CD4-positive, alpha-beta T cell treated with Interleukin-12 subunit alpha and Interleukin-12 subunit beta, for 1 hour (primary cell): ENCODE measurements at places on chromosomes 1 and 21.

DNA sequence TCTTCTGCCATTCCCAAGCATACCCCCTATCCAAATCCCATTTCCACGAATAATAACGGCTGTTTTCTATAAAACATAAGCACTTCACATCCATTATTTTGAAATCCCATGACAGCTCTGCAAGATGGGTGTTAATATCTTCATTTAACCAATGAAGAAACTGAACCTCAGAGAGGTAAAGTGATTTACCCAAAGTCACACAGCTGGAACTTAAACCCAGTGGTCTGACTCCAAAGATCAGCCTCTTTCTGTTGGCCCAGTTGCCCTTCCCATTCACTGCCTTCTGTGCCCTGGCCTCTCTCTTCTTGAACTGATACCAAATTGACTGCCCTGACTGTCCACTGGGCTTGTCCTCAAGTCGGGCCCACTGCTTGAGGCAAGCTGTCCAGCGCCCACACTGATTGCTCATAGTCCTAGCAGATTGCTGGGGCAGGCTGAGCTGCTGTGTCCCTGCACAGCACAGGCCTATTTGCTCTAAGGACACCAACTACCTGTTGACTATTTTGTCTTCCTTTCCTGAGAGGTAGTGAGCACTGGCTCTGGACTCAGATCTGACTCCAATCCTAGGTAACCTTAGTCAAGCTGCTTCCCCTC, 19.3 kb downstream of the TAL1 start:
- DNase-seq = no peak

GRCh38 chr1:218783916-218784315, 389.8 kb upstream of the LYPLAL1 start:
- no peak for DNase-seq

DNA sequence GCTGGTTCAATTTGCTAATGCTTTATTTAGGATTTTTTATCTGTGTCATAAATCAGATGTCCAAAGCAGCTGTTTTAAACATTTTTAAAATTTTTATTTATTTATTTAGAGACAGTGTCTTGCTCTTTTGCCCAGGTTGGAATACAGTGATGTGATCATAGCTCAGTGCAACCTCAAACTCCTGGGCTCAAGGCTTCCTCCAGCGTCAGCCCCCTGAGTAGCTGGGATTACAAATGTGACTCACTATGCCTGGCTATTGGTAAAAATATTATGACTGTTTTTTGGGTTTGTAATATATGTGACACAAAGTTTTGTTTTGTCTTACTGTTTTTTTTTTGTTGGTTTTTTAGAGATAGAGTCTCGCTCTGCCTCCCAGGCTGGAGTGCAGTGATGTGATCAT, 11.8 kb downstream of the ZBED6 start:
- no peak for DNase-seq

DNA sequence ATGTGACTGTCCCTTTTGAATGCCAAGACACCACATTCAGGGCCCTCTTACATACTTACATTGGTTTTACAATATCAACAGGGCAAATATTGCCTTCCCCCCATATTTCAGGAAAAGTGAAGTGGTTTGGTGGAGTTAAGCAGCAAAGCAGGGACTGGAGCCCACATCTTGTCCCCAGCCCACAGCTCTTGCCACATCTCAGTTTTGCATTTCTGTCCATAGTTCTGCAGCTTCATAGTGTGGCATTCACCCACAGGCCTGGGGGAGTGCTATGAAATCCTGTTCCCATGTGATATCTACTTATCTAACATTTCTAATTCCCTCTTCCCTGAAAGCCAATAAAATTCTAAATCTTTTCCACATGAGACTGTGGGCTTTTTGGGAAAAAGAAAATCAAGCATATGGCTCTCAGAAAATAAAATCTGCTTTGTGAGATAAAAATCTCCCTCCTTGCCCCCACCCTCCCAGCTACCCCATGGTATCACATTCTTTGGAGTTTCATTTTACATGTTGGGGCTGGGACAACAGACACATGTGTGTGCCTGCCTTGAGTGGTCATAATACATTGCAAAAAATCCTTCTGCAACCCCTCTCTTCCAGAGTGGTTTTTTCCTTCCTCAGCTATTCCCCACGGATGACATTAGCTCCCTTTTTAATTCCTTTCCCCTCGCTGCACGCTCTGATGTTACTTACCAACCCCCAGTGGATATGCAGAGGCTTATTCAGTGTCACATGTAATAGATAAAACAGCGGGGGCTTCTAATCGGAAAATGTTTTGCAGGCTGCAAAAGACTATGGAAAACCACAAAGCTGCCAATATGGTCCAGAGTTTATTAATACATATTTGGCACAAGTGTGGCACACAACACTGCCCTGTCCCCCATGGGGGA, 20.5 kb upstream of the CD2 start:
- no peak for DNase-seq

DNA sequence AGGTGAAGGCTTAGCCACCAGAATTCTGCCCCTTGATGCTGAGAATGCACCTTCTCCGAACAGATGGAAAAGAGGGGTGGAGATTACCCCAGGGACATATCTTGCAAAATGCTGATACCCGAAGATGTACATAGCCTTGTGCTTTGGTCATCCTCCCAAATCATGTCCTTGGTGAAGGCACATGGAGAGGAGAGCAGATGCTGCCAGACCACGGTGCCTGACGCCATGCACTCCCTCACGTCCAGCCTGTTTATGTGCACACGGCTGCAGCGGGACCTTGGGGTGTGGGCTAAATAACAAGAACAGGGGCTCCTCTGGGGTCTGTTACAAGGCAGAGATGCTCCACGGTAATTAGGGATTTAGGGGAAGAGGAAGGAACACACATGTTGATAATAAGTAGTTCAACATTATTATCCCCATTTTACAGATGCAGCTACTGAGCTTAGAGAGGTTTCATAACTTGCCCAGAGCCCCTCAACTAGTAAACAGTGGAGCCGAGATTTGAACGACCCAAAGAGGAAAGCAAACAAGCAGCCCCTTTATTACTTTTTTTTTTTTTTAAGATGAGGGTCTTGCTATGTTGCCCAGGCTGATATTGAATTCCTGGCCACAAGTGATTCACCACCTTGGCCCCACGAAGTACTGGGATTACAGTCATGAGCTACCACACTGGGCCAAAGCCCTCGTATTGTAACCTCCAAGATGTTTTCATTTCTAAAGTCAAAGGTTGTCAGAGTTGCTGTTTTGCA, 12.9 kb downstream of the EPHX1 start:
- no peak for DNase-seq

DNA sequence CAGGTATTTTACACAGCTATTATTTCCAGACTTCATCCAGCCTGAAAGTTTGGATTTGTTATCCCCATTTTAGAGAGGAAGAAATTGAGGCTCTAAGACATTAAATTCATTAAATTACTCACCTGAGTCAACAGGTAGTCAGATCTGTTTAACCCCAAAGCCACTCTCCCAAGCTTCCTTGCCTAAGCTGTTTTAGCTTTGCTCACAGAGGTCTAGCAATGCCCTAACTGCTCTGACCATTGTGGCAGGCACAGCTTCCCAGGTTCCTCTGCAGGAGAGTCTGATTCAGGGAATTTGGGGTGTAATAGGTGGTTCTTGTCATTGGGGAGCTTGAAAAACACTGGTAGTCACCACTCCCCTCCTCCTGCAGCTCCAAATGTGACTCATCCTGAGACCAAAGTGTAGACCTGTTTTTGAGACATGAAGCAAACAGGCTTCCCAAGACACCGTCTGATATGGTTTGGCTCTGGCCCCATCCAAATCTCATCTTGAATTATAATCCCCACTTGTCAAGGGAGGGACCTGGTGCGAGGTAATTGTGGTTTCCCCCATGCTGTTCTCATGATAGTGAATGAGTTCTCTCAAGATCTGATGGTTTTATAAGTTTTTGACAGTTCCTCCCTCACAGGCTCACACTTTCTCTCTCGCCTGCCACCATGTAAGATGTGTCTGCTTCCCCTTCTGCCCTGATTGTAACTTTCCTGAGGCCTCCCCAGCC, 142.8 kb upstream of the DNAH14 start:
- no peak for DNase-seq

- DNase-seq = no peak
These were observed 90.7 kb downstream of the MAB21L3 start for GRCh38 chr1:116201911-116202310.

DNA sequence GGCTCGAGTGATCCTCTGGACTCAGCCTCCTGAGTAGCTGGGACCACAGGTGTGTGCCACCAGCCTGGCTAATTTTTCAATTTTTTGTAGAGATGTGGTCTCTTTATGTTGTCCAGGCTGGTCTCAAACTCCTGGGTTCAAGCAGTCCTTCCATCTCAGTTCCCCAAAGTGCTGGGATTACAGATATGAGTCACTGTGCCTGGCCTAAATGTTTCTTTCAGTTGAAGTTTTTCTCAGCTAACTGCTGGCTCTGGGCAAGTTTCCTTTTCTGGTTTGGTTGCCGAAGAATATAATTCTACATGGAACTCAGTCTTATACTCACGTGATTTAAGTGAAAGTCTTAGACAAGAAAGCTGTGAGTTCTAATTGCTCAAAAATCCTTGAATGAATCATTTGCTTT, 57.0 kb downstream of the SASS6 start:
- no peak for DNase-seq

DNA sequence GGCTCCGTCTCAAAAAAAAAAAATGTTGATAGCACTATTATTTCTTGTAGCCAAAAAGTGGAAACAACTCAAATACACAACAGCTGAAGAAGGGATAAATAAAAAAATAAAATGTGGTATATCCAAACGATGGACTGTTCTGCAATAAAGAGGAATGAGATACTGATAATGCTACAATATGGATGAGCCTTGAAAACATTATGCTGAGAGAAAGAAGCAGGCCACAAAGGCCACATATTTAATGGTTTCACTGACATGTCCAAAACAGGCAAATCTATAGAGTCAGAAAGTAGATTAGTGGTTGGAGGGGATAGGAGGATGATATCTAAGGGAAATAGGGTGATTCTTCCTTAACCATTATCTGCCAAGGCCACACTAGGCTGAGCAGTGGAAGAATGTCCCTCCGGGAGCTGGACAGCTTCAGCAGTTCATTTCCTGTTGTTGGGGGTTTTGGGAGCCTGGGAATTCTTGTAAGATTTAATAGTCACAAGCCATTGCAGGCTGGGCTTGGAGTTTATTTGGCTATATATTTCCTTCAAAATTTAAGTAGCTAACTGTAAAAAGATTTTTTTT, 53.5 kb downstream of the ST3GAL3 start:
- DNase-seq = no peak

DNA sequence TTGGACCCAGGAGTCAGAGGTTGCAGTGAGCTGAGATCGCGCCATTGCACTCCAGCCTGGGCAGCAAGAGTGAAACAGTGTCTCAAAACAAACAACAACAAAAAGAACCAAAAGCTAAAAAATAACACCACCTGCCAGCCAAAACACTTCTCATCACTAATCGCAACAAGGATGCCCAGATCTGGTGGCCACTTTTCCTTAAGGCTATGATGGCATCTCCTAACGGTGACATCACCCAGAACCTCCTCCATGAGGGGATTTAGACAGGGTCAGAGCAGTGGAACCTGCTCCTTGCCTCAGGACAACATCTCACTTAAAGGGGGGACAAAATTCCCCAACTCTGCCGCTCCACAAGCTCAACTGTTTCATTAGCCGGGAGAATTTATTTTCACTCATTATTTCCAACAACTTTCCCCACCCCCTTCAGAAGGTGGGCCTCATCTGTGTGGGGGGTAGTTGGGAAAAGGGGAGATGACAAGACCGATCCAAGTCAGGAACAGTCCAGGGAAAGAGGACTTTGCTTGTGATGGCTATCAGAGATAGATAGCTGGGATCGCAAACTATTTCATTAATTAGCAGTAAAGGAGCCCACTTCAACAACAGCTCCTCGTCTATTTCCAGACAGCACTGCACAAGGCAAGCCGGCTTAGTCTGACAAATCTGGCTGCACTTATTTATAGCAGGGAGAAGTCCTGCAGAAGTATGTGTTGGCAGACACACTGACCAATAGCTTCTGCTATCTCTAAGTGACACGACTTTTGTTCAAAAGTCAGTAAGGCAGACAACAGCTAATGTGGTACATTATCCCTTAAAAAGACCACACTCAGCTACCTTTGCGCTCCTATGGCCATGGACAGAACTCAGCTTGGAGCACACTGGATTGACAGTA, 2.6 kb downstream of the PABPC4 start:
- no peak for DNase-seq

GRCh38 chr1:77977989-77978292, 931 bp downstream of the FUBP1 start:
- DNase-seq = no peak

DNA sequence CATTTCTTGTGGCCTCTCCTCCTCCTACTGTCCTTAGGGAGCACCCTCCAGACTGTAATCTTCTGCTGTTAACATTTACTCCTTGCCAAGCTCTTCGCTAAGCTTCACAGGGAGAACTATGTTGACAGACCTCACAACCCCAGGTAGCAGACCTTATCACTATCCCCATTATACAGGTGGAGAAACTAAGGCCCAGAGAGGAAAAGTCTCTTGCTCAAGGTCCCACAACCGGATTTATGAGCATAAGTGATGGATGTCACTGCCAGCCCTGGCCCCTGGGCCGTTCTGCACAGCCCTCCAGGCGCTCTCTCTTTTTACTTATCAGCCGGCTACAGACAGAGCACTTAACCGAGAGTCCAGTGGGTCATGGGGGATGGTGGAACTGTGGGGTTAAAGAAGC, 18.1 kb downstream of the LYPD8 start:
- DNase-seq = no peak

GRCh38 chr1:6517435-6517851, 26.0 kb upstream of the PLEKHG5 start:
- DNase-seq = no peak

DNA sequence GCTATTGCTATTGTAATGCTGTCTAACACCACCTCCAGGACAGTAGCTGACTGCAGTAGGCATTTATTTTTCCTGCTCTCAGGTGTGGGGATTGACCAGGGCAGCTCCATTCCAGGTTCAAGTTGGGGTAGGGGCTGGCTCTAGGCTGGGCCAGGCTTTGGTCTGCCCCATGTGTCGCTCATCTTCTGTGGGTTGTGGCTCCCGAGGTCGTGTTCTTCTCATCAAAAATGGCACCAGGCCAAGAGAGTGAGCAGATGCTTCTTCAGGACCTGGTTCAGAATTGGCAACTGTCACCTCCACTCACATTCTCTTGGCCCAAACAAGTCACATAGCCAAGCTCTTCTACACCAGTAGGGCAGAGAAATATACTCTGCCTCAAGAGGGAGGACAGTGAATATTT, 133.7 kb downstream of the PTPRU start:
- no peak for DNase-seq

GRCh38 chr1:46171871-46172270, 3.0 kb upstream of the TSPAN1 start:
- no peak for DNase-seq

DNA sequence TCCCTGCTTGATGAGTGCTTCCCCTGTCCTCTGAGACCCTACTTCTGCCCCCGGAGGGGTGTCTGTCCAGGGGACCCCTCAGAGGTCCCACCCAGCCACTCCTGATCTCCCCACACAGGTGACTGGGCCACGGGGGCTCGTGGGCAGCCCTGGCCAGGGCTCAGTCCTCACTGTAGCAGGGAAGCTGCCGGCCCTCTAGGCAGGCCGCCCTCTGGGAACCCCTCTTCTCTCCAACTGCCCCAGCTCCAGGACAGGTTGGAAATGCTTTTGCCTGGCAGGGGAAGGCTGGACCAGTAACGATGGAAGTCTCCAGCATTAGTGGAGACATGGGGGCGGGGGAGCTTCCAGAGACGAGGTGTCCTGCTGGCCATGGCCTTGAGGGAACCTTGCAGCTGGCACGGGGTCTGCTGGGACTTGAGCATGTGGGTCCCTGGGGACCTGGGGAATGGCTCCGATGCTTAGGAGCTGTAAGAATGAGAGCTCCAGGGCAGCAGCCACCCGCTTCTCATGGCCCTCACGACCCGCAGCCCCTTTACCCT, 3.1 kb upstream of the FNDC10 start:
- DNase-seq = no peak

- DNase-seq = no peak
These were observed 9.7 kb upstream of the CLCC1 start for GRCh38 chr1:108972951-108973350.

- no peak for DNase-seq
These were observed 2.1 kb upstream of the THAP3 start for GRCh38 chr1:6622396-6623152.
